ENCODE measurements at places on chromosomes 3 and 15.
A peak's percentile ranks its signal among the peaks of the same experiment; 100 is the strongest.

DNA sequence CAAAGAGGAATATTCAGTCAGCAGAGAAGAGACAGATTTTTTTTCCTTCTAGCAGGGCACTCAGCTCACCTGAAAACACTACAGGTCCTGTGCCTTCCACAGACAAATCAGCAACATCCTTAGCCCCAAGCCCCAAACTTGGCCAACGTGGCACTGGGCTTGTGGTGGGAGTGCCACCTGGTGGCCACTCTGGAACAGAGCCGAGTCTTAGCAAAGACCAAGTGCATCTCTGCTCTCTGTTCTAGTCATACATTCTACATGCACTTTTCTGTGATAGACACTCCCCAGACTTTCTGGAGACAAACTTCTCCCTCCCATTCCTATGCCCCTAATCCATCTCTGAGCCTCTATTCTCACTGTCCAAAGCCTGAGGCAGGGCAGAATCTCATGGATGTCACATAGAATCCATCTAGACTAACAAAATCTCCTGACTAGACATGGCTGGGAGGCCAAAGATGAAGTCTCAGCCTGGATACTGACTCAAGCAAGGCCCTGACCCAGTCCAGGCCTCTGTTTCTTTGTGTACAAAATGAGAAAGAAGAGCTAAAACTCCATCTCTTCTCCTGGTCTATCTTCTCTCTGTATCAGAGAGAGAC is 5.1 kb upstream of the SEMA7A start:
- DNase-seq, result peak; percentile 75

- DNase-seq, result no peak
Observed at GRCh38 chr15:69069996-69070395, 55.5 kb downstream of the NOX5 start.

DNA sequence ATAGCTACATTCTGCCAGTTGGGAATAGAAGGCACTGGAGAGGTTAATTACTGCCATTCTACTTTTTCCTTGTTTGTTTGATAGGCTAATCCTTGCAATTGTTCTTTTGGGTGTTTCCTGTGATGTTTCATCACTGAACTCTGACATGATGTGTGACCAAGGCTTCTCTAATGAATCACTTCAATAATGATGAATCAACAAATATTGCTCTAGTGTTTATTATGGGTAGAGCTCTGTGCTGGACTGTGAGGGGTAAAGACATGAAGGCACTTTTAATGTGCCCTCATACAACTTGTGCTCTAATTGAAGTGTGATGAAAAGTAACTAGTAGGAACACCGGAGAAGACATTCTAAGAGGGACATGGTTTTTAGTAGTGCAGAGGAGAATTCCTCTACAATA is 233.6 kb downstream of the WDR72 start:
- no peak for DNase-seq

- no peak for DNase-seq
Observed at GRCh38 chr3:194572944-194573491, 60.2 kb downstream of the TMEM44 start.

DNA sequence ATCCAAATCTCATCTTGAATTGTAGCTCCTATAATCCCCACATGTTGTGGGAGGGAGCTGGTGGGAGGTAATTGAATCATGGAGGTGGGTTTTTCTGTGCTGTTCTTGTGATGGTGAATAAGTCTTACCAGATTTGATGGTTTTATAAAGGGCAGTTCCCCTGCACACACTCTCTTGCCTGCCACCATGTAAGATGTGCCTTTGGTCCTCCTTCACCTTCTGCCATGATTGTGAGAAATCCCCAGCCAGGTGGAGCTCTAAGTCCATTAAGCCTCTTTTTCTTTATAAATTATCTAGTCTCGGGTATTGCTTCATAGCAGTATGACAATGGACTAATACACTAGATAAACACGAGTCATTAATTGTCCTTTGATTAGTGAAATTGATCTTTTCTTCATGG is 214.5 kb upstream of the CFAP20DC start:
- no peak for DNase-seq

DNA sequence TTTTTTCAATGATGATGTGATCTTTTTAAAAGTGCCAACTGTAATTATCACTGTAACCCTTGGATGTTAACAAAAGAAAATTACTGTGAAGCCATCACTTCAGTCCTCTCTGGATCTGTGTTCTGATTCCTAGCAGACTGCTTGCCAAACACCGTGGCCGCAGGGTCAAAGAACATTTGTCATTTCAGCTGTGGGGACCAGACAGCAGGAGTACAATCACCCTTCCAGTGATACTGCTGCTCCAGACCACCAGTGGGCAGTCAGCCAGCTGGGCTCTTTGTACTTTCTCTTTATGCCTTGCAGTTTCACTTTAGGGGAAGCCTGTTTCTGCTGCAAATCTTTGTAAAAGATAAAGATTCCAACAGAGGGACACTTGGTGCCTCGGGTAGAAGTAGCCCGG is 770.0 kb downstream of the GRM7 start:
- no peak for DNase-seq

GRCh38 chr3:10395196-10395595 is 74.3 kb upstream of the SEC13 start:
- no peak for DNase-seq

DNA sequence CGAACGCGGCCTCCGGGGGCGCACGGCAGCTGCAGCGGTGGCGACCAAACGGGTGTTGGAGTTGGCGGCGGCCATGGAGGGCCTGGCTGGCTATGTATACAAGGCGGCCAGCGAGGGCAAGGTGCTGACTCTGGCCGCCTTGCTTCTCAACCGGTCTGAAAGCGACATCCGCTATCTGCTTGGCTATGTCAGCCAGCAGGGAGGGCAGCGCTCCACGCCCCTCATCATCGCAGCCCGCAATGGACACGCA is 725 bp downstream of the FEM1B start:
- DNase-seq, result no peak

- DNase-seq, result no peak
Observed at GRCh38 chr3:177852001-177852807, 654.9 kb upstream of the TBL1XR1 start.

DNA sequence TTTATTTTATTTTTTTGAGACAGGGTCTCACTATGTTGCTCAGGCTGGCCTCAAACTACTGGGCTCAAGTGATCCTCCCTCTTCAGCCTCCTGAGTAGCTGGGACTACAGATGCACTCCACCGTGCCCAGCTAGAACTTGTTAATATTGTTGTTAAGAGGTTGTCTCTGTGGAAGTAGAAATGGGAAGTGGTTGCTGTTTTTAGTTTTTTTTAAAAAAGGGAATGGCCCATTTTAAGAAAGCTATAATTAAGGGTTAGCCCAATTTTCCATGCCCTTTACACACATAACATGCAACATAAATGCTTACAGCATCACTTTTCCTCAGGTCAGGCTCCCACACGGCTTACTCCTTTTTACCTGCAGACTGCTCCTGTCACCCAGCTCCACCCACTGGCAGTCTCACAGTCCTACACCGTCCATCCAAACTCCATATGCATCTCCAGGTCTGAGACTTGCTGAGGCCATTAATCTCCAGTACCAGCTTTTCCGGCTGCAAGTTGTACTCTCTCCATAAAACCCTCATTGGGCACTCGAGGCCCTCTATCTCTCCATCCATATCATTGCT is 19.8 kb downstream of the MORC1 start:
- no peak for DNase-seq

GRCh38 chr15:62482785-62483429 is 317.8 kb upstream of the C2CD4B start:
- DNase-seq, result no peak

- no peak for DNase-seq
Observed at GRCh38 chr3:113304102-113304501, 92.7 kb downstream of the BOC start.

DNA sequence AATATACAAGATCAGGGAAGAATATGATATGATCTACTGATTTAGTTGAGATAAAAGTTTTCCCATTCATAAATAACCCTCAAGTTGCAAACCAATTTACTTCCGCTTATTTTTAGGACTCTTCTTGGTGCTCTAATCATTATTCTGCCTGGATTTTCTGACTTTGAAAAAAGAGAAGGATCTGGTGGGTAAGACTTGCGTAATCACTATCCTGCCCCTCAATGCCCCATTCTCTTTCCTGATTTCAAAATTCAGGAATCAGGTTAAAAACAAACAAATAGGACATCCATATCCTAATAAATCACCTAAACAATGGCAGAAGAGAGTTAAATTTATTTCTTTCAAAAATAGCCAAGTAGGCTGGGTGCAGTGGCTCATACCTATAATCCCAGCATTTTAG is 127.5 kb downstream of the CLASP2 start:
- no peak for DNase-seq

DNA sequence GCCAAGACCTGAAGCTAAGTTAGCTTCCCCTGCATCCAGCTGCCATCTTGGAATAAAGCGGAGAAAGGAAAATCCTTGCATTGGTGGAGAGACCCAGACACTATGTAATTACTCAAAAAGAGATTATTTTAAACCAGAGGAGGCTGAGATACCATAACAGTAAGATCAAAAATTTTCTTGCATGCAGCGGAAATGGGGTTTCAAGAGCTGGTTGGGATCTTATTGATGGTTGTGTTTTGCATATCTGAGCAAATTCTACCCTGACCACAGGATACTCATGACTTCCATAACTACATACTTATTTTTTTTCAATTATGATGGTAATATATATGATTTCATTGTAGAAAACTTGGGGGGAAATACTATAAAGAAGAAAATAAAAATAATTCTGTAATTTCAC is 17.5 kb downstream of the TMEM158 start:
- DNase-seq, result no peak

GRCh38 chr3:194885766-194886165 is 200.1 kb downstream of the FAM43A start:
- DNase-seq, result no peak

DNA sequence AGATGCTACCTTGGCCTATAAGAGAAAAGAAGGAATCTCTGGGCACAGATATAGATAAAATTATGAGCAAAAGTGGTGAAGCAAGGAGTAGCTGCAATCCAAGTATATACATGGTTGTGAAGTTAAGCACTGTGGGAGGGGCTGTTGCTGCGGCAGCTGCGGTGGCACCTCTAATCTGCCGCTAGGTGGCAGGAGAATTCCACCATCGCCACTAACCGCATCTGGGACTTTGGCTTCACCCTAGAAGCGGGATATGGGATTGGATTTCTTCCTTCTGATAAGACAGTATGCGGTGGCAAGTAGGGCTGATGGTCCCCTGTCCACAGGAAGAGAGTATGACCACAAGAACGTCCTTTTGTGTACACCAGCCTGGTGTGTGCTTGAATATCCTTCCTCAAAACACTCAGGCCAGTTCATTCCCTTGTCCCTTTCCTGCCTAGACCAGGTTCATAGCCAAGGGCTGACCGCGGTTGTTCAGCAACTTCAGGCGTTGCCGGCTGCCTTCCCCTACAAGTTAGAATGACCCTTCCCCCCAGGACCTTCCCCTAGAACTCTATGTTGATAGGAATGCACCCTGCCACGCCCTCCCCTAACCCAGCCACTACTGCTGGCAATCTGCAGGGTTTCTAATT is 5.1 kb downstream of the MAGEL2 start:
- DNase-seq, result no peak

DNA sequence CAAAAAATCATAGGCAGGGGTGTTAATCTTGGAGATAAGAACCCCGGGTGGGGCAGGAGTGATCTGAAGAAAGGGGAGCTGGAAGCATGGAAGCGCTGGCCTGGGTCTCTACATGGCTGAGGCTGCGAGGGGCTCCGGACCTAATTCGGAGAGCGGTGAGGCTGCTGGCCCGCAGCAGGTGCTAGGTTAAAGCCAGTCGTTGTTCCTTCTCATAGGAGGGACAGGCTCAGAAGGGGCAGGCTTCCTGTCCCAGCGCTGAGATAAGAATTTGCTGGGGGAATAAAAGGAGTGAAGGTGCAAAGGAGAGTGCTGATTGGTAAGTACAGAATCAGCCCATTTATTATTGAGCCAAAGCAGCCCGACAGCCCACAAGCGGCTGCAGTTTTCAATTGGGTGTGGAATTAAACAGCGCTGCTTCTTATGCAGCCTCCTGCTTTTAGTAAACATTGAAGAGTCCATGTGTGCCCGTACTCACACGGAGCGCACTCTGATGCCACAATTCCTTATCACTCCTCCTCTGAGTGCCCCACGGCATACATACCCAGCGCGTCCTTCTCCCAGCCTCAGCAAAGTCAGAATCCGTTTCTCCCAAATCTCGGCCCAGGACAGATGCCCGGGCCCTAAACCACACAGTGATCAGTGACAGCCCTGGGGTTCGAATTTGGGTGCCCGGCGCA is 17.1 kb downstream of the CHST13 start:
- DNase-seq, result no peak

GRCh38 chr3:42078677-42079076 is 12.5 kb upstream of the TRAK1 start:
- no peak for DNase-seq

- DNase-seq, result no peak
Observed at GRCh38 chr3:106540743-106541142, 671.9 kb upstream of the CBLB start.

DNA sequence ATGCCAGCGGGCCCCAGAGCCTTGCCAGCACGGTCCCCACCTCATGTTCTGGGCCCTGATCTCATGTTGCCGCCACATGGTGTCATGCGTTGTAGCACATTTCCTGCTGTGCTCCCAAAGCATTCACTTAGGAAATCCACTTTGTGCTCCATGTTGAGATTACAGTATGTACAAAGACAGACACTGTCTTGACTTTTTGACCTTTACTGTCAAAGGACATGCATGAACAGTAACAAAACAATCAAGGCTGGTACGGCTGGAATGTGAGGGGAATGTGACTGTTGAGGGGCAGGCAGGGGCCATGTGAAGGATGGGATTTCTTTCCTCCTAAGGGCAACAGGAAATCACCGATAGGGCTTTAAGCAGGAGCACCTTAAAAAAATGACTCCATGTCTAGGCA is 53.3 kb upstream of the RPL32 start:
- no peak for DNase-seq

GRCh38 chr3:169658311-169658931 is 5.1 kb downstream of the MECOM start:
- no peak for DNase-seq

DNA sequence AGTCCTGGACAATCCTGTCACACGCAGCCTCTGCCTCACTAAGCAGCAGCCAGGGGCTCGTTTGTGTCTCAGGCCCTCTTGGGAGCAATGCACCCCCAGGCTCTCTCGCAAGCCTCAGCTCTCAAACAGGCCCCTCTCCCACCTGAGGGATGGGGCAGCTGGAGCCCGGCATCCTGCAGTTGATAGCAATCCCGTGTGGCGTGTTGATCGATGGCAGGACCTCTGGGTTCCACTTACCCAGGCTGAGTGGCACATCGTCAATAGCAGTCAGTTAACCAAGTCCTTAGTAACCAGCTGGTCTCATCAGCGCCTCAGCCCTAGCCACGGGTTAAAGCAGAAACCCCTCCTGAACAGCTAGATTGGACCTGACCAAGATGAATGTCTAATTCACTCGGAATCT is 36.5 kb upstream of the PLXNA1 start:
- no peak for DNase-seq

DNA sequence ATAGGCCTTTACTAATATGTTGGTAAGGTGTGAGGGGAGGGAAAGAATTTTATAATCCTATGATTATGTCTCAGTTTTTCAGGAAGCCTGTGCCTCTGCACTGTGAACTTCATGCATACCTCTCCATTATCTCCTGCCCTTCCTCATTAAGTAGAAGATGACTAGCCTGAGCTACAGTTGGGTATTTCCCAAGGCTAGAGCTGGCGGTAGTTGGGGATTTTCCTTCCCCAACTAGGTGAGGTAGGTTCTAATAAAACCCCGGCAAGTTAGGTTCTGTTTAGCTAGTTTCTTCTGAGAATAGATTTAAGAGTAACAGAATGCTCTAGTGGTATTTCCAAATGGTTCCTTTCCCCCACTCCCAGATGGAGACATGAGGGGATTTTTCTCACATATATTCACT is 414.5 kb downstream of the GRM7 start:
- DNase-seq, result no peak

- no peak for DNase-seq
Observed at GRCh38 chr3:111584744-111585143, 10.4 kb downstream of the ZBED2 start.
